ENCODE measurements at places on chromosomes 6 and 20.

GRCh38 chr20:22623211-22623610 is 38.8 kb upstream of the FOXA2 start:
- no peak for DNase-seq

DNA sequence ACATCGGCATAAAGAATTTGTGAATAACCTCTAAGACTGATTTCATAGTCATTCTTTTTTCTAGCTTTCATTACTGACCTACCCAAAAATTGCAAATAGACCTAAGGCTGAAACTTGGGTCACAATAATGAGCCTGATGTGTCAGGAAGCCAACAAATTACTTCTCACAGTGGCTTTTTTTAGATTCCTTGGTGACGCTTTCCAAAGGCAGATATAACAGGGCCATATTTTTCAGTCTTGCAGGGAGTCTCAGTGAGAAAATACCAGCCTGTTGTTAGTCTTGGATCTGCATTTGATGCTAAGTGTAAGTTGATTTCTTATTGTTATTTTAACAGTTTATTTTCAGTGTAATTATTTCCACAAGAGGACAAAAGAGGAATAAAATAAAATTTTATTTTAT is 179.7 kb downstream of the KHDC1L start:
- DNase-seq = no peak

GRCh38 chr6:69019832-69020231 is 384.8 kb downstream of the ADGRB3 start:
- DNase-seq = no peak

GRCh38 chr6:32147401-32148132 is 4.2 kb downstream of the PRRT1 start:
- no peak for DNase-seq

GRCh38 chr6:89311853-89312531 is 3.1 kb downstream of the GABRR2 start:
- peak; percentile 78 for DNase-seq

DNA sequence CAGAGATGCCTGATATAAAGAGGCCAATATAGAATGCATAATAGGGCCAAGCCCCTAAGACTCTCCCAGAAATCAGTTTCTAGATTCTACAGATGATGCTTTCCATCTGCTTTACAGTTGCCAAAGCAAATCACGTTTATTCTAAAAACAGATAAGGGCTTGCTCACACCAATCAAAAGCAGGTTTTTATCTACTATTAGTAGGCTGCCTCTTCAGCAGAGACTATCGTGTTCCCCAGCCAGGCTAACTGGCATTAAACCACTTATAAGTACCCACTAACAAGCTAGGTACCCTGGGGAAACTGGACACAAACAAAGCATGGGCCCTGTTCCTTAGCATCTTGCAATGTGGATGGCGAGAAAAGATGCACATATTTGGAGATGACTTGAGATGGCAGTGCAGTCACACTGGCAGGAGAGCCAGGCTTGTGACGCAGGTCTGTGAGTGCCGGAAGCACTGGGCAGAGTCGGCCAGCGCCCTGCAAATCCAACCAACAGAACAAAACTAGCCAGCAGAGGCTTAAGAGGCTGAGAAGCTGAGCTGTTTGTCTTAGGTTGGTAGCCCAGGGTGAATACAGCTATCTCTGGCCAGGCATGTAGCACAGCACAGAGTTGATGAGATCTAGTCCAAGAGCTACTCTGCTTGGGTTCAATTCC is 73.4 kb downstream of the GFOD1 start:
- DNase-seq = no peak

- DNase-seq = no peak
These were observed 41.7 kb downstream of the NEDD9 start for GRCh38 chr6:11190625-11191245.

DNA sequence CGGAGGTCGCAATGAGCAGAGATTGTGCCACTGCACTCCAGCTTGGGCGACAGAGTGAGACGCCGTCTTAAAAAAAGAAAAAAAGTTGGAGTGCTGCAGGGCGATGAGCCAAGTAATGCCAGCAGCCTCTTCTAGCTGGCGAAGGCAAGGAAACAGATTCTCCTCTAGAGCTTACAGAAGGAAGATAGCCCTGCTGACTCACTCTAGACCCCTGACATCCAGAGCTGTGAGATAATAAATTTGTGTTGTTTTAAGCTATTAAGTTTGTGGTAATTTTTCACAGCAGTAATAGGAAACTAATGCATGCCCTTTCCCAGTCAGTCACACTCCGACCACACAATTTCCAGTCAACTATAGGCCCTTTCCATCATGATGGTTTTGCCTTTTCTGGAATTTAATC is 16.4 kb downstream of the PRSS16 start:
- no peak for DNase-seq

DNA sequence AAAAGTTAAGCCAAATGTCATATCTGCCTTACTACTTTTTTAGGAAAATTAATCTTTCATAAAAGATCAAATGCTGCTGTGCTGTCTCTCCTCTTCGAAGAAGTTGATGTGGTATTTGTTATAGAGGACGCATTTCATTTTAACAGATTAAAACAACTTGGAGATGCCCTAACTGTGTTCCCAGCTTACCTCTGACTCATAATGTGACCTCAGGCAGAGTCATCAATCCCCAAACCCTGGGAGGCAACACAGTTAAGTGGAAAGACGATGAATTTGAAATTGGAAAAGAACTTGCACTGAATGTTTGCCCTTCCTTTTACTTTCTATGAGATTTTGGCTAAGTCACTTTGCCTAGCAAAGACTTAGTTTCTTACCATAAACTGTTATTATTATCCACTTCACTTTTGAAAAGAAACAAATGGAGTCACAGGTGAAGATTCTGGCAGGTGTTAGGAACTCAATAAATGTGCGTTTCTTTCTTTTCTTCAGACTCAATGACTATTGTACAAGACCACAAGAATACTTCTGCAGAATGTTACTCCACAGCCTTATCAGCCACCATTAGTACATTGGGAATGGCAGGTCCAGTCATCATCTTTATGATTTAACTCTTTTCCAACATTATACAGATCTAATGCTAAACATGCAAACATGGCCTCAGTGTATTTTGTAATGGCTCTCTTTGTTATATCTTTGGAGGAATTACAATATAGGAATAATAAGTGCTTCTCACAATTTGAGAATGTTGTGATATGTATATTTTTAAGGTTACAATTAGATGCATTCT is 102.6 kb downstream of the COL21A1 start:
- no peak for DNase-seq

GRCh38 chr20:14879020-14879697 is 541.7 kb upstream of the FLRT3 start:
- no peak for DNase-seq

DNA sequence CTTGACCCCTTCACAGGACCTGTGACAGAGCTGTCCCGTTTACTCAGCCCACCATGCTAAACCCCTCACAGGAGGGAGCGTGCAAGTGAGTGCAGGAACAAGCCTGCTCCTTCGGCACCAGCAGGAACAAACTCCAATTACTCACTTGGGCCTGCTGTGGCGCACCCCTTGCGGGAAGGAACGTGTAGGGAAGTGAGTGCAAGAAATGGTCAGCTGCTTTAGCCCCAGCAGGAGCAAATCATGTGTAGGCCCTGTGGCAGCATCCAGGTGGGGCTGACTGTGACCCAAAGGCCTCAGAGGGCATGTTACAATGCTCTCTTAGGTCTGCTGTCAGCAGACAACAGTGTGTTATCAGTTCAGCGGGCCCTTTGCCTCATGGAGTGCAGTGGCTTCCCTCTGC is 574.4 kb downstream of the PRKN start:
- DNase-seq = no peak

GRCh38 chr20:44536175-44536574 is 14.3 kb upstream of the SERINC3 start:
- no peak for DNase-seq

GRCh38 chr6:165677091-165677490 is 14.1 kb upstream of the PDE10A start:
- no peak for DNase-seq

GRCh38 chr6:150456466-150456865 is 87.7 kb downstream of the IYD start:
- no peak for DNase-seq

- DNase-seq = no peak
These were observed 3.8 kb downstream of the GUCA1A start for GRCh38 chr6:42176981-42177380.

- no peak for DNase-seq
These were observed 12.8 kb upstream of the CHRNA4 start for GRCh38 chr20:63373996-63374395.
